Peyer's patch (tissue), 4 donors: ENCODE measurements at places on chromosomes 1 and 21. TPM values are rescaled to one million over a fixed set of nuclear protein-coding genes. Genes with fewer than 3 reads are reported as not detected.

- H3K27me3 ChIP-seq: no peaks in the 10 kb centered on the region
- H3K27ac ChIP-seq: no peak overlapping the region
- H3K4me3 ChIP-seq: no peak overlapping the region
- H3K4me1 ChIP-seq: no peaks in the 10 kb centered on the region
Measured at GRCh38 chr1:159408862-159409400, 23.1 kb upstream of the OR10J4 start.

GRCh38 chr1:30381671-30382365 is 341.6 kb downstream of the MATN1 start:
- DNase-seq: peak; percentile 14
- no peak overlapping the region for H3K27ac ChIP-seq
- no peaks in the 10 kb centered on the region for H3K4me1 ChIP-seq
- H3K27me3 ChIP-seq: no peaks in the 10 kb centered on the region
- no peak overlapping the region for H3K4me3 ChIP-seq

DNA sequence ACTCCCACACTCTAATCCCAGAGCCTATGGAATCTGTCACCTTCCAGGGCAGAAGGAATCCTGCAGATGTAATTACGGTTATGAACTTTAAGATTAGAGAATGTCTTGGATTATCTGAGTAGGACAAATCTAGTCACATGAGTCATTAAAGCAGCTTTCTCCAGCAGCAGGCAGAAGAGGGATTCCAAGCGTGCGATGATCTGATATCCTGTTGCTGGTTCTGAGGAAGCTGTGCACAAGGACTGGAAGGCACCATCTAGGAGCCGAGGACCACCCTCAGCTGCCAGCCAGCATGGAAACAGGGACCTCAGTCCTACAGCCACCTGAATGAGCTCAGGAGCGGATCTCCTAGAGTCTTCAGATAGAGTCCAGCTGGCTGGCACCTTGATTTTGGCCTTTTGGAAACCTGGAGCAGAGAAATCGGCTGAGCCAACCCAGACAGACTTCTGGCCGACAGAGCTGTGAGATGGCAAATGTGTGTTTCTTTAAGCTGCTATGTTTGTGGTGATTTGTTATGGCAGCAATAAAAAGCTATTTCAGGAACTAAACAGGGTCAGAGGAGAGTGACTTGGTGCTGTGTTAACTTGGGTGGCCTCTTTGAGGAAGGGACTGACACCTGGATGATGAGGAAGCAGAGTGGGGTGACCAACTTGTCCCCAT is 34.5 kb downstream of the LRRN2 start:
- no peaks in the 10 kb centered on the region for H3K36me3 ChIP-seq
- H3K27ac ChIP-seq: no peak overlapping the region
- DNase-seq: no peak
- H3K4me3 ChIP-seq: no peak overlapping the region
- no peaks in the 10 kb centered on the region for H3K4me1 ChIP-seq
- H3K27me3 ChIP-seq: no peaks in the 10 kb centered on the region

GRCh38 chr21:14376854-14377253 is 6.1 kb downstream of the HSPA13 start:
- H3K27me3 ChIP-seq: no peaks in the 10 kb centered on the region
- no peaks in the 10 kb centered on the region for H3K4me1 ChIP-seq
- no peak overlapping the region for H3K27ac ChIP-seq
- H3K36me3 ChIP-seq: no peaks in the 10 kb centered on the region

Gene CYP4B1
- total RNA-seq: 45.9 TPM

Gene ESPN
- 312 TPM for total RNA-seq

DNA sequence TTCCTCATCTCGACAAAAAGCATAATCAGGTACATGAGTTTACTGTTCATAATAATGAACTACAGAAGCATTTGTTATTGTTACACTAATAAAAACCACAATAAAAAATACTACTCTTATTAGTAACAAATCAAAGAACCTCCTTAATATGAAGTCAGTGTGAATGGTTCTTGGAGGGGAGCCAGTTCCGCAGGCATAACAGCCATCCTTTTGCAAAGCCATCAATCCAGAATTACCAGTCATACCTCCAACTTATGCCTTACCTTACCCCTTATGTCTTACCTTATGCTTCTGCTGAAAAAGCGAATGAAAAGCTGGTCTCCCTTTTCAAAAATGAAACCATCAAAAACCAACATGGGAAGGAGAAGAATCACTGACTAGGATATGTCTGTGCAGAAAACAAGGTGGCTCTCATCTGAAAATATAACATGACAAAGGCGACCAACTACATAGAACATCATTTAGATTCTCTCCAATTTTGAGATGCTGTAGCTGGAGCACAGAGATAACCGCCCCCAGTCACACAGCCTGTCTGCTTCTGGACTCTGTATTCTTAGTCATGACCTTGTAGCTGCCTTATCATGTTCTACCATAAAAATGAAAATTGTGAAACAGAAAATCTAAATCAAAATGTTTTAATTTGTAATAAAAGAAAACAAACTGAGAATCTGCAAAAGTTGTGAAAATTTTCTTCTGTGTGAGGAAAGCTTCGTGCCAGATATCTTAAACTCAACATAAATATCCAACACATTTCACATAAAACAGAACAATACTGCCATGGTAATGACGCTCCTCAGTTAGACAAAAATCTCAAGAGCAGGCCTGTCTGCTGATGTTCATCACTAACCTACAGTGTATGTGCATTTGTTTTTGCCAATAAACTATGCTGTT is 438.2 kb downstream of the SMYD3 start:
- no peak for DNase-seq
- H3K4me3 ChIP-seq: no peak overlapping the region
- H3K27me3 ChIP-seq: no peaks in the 10 kb centered on the region
- no peaks in the 10 kb centered on the region for H3K4me1 ChIP-seq
- no peak overlapping the region for H3K27ac ChIP-seq
- H3K36me3 ChIP-seq: no peaks in the 10 kb centered on the region

Gene BRINP2
- not detected for total RNA-seq

Gene FAM151A
- 1,128 TPM for total RNA-seq

Gene SAMD11
- 1.1 TPM for total RNA-seq

DNA sequence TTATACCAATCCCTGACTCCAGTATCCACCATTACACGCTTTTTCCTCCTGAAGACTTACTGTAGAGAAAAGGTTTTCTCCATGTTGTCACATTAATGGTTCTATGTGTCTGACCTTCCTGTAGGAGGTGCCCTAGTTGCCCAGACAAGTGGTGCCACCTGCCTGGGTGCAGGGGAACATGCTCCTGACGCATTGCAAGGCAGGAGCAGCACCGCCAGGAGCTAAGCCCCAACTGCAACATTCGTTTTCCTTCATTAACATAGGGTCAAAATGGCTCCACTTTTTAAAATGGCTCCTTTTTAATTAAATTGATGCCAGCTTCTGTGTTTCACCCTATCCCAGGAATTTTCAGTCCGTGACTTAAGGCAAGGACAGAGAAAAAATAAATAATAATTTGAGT is 220.1 kb upstream of the SAMSN1 start:
- H3K27ac ChIP-seq: no peak overlapping the region
- H3K4me1 ChIP-seq: no peaks in the 10 kb centered on the region
- no peak for DNase-seq
- no peaks in the 10 kb centered on the region for H3K36me3 ChIP-seq
- no peak overlapping the region for H3K4me3 ChIP-seq

GRCh38 chr1:10146391-10146790 is 64.0 kb upstream of the KIF1B start:
- no peak overlapping the region for H3K4me3 ChIP-seq
- H3K27me3 ChIP-seq: no peaks in the 10 kb centered on the region
- no peak overlapping the region for H3K27ac ChIP-seq
- no peaks in the 10 kb centered on the region for H3K4me1 ChIP-seq

Gene FCRL4
- not detected for total RNA-seq

DNA sequence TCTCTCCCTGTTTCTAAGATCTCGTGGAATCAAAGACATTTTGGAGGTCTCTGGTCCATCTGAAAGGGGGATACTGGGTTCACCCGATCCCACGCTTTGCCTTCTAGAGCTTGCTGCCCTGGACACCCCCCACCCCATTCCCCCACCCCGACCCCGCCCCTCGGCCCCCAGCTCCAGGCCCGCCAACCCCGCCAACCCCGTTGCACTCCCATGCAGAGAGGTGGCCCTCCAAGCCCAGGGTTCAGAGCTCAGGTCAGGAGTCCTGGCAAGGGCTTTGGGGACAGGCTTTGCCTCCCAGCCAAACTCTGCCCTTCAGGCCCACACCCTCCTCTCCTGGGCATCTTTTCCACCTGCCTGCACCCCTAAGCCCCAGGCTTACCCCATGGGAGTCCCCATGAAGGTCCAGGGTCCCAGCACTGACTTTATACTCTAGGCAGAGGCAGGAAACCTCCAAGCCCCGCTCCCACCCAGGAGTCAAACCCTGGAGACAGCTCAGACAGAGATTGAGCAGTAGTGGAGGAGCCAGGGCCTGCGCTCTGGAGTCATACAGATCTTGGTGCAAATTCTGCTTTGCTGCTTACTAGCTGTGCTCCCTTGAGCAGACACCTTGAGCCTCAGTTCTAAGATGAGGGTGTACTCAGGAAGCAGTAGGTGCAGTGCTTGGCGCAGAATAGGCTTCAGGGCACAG is 155.9 kb downstream of the FOXD2 start:
- peak; percentile 24 for DNase-seq
- H3K4me3 ChIP-seq: no peak overlapping the region
- H3K36me3 ChIP-seq: no peaks in the 10 kb centered on the region
- peaks cover 7% of the 10 kb centered on the region for H3K4me1 ChIP-seq

GRCh38 chr21:31530897-31531705 is 128.4 kb upstream of the SOD1 start:
- no peaks in the 10 kb centered on the region for H3K27me3 ChIP-seq
- no peak for DNase-seq
- H3K36me3 ChIP-seq: no peaks in the 10 kb centered on the region
- H3K4me1 ChIP-seq: no peaks in the 10 kb centered on the region
- no peak overlapping the region for H3K4me3 ChIP-seq

DNA sequence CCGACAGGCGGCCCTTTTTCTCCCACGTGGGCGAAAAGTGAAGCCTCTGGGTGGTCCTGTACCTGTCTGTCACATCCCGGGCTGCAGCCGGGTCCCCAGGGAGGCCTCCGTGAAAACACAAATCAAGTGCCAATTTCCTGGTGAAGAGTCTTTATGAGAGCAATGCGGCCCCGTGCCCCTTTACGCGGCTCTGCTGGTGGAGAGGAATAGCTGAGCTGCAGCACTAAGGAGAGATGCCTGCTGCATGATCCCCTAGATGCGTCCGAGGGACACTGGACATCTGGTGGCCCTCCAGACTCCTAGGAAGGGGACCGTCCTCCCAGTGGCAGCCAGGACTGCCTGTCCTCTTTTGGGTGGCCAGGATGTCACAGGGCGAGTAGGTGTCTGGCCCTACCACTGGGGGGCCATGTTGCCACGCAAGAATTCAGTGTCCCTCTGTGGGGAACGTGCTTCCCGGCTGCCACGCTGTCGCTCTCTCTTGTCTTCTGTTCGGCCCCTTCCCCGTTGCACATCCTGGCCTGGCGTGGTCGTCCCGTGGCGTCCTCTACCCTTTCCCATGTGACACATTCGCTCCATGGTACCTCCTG is 38.7 kb downstream of the COL18A1 start:
- H3K27me3 ChIP-seq: no peaks in the 10 kb centered on the region
- no peak for DNase-seq
- H3K27ac ChIP-seq: no peak overlapping the region
- no peaks in the 10 kb centered on the region for H3K36me3 ChIP-seq
- peaks cover 8% of the 10 kb centered on the region for H3K4me1 ChIP-seq
- no peak overlapping the region for H3K4me3 ChIP-seq

DNA sequence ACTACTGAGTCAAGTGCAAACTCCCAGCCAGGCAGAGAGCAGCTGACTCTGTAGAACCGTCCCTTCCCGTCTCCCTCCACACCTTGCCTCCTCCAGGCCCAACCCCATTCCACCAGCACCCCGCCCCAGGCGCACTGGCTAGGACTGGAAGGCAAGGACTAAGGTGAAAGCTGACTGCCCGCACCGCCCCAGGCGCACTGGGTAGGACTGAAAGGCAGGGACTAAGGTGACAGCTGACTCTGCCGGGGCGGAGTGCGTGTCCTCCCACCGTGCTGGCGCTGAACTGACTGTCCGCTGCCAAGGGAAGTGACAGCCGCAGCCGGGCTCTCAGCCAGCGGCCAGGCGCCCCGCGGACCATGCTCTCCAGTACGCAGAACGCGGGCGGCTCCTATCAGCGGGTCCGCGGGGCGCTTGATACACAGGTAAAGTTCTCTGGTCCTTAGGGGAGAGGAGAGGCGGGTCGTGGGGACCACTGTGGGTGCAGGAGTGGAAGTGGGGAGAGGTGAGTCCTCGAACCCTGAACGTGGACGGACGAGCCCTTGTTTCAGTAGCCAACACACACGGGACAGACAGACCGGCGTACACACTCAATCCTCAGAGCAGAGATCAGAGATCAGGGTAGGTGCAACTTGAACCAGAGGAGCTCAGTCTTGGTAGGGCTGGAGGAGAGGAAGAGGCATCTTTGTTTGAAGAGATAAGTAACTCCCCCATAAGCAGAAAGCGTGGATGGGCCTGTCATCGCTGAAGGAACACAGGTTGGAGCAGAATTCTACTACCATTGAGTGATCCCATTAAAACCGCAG is 58.0 kb downstream of the RBM11 start:
- no peaks in the 10 kb centered on the region for H3K27me3 ChIP-seq
- peak overlapping the region; percentile 47 for H3K4me3 ChIP-seq
- H3K36me3 ChIP-seq: no peaks in the 10 kb centered on the region

DNA sequence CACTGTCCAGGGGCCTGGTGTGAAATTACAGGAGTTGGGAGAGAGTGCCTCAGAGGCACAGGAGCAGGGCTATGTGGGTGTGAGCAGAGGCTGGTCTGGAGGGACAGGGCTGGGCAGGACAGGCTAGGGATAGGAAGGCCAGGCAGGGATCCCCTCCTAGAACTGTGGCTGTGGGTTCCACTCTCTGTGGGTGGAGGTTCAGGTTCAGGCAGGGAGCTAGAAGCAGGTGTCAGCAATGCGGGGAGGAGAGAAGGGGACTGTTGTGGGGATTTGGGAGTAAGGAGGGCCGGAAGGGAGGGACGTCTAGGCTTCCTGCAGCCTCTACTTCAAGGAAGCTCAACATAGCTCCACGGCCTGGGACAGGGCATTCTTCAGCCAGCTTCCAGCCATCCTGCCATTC is 8.3 kb upstream of the GPR61 start:
- no peak overlapping the region for H3K27ac ChIP-seq
- no peaks in the 10 kb centered on the region for H3K27me3 ChIP-seq
- no peak overlapping the region for H3K4me3 ChIP-seq
- H3K36me3 ChIP-seq: no peaks in the 10 kb centered on the region
- no peak for DNase-seq
- peaks cover 10% of the 10 kb centered on the region for H3K4me1 ChIP-seq

DNA sequence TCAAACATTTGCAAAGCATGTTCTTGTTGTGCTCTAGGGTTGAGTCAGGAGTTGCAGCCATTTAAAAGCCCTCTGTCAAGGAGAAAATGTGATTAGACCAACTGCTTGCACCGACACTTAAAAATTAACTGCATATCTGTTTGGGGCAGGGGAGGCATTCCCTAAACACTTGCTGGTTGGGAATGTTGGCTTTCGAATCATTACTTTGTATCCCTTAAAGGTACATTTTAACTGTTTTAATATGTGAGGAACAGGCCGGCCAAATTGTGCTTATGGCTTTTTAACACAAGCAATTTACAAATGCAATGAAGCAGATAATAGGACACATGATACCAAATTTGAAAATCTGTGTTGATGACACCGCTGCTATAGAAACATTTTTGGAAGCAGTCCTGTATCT is 159.1 kb downstream of the LHX8 start:
- DNase-seq: no peak
- H3K27me3 ChIP-seq: no peaks in the 10 kb centered on the region
- H3K27ac ChIP-seq: no peak overlapping the region
- H3K4me3 ChIP-seq: no peak overlapping the region

- no peak overlapping the region for H3K4me3 ChIP-seq
- no peak for DNase-seq
- no peaks in the 10 kb centered on the region for H3K4me1 ChIP-seq
Measured at GRCh38 chr1:218433744-218434143, 88.6 kb downstream of the TGFB2 start.
